T-helper 1 cell (primary cell): ENCODE measurements at places on chromosomes 7 and 10.

GRCh38 chr7:91055219-91055618, 209.0 kb upstream of the FZD1 start:
- DNase-seq, result no peak

DNA sequence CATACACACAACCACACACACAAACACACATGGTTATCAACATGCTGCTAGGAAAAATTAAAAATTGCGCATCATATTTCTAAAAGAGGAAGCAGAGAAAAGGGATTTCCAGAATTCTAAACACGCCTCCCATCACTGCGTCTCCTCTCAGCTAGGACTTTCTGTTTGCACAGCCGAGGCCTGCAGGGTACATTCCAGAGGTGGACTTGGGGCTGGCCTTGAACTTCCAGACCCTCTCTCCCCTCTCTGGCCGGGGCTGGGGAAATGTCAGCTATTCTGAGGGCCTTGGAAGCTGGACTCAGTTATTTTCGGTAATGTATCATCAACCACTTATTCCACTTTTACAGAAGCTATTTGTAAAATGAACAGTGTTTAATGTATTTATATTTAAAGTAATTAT, 168.7 kb downstream of the GALNT17 start:
- DNase-seq, result no peak

DNA sequence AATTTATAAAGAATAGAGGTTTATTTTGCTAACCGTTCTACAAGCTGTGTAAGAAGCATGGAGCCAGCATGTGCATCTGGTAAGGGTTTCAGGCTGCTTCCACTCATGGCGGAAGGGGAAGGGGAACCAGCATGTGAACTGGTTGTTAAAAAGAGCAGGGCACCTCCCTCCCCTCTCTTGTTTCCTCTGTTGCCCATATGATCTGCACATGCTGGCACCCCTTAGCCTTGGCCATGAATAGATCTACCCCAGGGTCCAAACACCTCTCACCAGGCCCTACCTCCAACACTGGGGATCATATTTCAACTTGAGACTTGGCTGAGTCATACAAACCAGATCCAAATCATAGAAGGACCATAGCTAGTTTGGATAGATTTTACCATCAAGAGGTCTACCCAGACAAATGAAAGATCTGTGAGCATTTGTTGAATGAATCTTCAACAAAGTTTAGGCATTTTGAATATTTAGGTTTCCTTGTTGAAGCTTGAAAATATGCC, 36.0 kb upstream of the NRP1 start:
- no peak for DNase-seq

DNA sequence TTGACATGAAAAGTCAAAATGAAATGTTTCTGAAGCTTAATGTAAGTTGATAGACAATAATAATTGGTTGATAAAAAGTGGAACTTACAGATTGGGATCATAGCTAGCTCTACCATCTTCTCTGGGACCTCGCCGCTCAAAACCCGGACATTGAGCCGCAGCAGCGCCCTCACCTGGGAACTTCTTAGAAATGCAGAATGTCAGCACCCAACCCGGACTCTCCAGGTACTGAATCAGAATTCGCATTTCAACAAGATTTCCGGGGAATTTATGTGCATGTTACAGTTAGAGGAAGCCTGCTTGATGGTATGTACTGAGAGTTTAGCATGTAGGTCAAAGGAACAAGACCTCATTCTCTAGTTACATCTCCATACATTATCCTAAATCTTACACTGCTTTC, 36.7 kb upstream of the ABLIM1 start:
- DNase-seq, result no peak

- no peak for DNase-seq
These were observed 2.3 kb downstream of the STX1A start for GRCh38 chr7:73717025-73717807.

GRCh38 chr7:86991771-86992191, 67.7 kb downstream of the ELAPOR2 start:
- no peak for DNase-seq
